SHP77 (cell line): ENCODE measurements at places on chromosomes 5 and 9.

- no peak for DNase-seq
Measured at GRCh38 chr9:92310562-92310961, 14.6 kb downstream of the NOL8 start.

DNA sequence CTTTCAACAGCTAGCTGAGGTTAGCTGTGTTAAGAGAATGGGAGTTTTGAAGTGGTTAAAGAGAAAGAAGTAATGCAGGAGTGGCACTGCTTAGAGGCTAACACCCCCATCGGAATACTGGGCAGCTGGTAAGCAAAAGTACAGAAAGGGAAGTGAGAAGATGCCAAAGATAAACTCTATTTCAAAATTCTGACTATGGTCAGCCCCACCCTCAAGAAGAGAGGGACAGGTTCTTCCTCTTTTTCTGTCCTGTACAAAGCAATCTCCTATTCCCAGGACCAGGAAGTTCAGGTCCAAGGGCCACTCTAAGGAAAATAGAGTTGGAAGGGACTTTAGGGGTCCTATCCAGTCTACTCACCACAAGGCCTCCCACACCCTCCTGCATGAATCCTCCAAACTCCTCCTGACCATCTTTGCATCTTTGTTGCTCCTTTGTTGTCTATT is 45.9 kb upstream of the JAK2 start:
- DNase-seq = no peak

- DNase-seq = peak; percentile 82
Measured at GRCh38 chr5:73544429-73545402, 20.7 kb downstream of the ANKRA2 start.

GRCh38 chr9:37998881-37999587 is 70.0 kb downstream of the SHB start:
- DNase-seq = no peak

- no peak for DNase-seq
Measured at GRCh38 chr5:60535198-60535597, 164.8 kb downstream of the DEPDC1B start.

DNA sequence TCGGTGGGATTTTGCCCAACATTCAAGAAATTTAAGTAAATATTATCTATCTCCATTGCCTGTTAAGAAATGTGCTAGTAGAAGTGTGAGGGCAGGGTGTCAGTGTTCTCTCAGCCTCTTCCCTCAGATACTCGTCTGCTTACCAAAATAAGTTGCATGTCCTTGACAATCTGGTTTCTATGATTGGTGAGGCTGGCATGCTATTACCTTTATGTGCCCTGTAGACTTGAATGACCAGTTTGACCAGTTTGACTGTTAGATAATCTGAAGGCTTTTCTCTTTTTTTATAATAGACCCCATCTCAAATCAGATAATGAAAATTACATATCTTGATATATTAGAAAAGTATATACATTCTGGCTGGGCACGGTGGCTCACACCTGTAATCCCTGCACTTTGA is 348 bp downstream of the CATSPER3 start:
- no peak for DNase-seq

- DNase-seq = no peak
Measured at GRCh38 chr5:170623576-170624181, 119.9 kb downstream of the KCNIP1 start.

- DNase-seq = no peak
Measured at GRCh38 chr9:11546231-11546630, 933.4 kb upstream of the PTPRD start.

- no peak for DNase-seq
Measured at GRCh38 chr5:100826133-100826532, 76.9 kb downstream of the ST8SIA4 start.

GRCh38 chr9:16598316-16598715 is 272.2 kb downstream of the BNC2 start:
- no peak for DNase-seq

DNA sequence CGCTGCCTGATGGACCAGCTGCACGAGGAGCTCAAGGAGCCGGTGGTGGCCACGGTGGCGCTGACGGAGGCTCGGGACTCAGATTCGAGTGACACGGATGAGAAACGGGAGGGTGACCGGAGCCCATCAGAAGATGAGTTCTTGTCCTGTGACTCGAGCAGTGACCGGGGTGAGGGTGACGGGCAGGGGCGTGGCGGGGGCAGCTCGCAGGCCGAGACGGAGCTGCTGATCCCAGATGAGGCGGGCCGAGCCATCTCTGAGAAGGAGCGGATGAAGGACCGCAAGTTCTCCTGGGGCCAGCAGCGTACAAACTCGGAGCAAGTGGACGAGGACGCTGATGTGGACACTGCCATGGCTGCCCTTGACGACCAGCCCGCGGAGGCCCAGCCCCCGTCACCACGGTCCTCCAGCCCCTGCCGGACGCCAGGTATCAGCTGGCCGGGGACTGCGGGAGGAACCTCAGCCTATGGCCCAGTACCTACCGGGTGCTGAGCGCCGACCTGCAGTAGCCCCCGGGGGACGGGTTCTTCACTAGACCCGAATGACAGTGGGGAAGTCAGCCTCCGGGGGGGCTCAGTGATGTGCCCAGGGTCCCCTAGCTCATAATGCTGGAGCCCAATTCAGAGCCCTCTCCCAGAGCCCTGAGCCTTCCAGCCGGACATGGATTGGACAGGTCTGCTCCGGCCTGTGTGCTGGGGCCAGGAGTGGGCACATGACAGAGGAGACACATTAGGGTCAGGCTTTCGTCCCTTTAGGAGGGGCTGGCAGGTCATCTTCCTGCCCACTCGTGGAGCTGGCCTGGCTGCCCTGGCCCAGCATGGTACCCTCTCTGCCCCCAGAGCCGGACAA is 33.0 kb downstream of the USP20 start:
- DNase-seq = no peak

DNA sequence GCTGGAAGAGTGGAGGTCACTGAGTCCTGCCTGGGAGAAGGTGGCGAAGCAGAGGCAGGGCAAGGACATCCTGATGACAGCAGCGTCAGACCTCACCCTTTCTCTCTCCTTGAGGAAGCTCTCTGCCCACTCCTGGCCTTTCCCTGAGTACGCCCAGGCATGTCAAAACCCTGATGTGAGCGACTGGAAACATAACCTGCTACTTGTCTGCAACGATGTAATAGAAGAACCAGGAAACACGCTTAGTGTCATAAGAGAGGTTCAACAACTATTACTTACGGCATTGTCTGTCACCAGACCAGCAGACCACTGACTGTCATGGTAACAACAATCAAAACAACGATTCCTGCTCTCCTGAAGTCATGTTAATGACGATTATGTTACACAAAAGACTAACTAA is 152.4 kb downstream of the ACTL7B start:
- no peak for DNase-seq

- peak; percentile 54 for DNase-seq
Measured at GRCh38 chr9:136133191-136133958, 14.7 kb upstream of the TMEM250 start.

DNA sequence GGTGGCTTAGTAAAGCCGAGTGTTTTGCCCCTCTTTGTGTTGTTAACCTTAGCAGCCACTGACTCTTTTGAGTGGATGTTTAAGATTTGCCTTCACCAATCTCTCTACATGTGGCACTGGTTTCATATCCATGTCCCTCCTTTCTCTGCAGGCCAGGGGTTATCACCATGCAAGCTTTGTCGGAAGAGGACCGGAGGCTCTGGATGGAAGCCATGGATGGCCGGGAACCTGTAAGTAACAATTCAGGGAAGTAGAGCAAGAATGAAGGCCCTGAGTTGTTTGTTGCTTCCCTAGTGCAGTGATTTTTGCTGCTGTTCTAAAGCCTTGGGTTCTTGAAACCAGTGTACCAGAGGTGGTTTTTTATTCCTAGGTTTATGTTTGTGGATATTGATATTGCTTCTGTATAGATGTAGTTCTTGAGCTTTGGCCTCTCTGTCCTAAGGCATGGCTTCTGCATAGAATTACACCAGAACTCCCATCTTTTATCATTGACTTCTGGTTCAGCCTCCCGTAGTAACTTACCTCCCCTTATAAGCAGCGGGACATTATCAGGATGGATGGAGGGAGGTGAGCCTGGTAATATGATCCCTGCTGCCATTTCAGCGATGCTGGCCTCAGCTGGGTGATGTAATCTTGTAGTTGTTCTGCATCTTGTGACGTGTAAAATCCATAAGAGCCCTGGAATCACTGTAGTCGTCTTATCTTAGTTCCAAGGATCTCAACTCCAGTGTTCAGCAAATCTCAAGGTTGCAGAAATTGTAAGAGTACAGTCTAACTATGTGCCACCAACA is 161.9 kb downstream of the ARHGAP26 start:
- no peak for DNase-seq

DNA sequence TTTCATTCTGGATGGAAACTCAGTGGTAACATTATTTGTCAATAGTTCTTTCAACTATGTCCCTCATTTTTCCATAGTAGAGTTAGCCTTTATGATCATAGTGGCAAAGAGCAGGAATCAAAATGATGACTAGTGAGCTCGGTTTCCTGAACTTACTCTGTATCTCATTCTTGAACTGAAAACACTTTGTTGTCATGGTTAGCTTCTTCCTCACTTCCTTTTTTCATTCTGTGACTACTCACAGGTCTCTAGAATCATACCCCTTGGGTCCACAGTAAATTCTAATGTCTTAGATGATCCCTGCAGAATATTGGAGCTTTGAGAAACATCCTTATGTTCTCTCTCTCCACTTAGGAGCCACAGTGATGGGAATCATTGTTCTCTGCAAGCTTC is 29.4 kb upstream of the RECK start:
- no peak for DNase-seq

DNA sequence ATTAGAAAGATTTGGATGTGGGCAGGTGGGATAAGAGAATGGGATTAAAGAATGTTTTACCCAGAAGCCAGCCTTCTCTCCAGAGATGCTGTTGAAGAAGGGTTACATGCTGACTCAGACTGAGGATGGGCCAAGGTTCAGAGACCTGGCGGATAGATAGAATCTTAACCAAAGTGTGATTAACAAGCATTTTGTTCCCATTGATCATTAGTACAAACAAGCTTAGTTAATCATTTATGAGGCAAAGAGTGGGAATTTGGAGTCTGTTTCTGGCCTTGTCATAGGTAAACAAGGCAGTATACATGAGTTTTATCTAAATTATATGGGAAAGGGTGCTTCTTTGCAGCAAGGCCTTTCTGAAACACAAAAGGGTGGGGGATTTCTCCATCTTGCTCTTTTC is 20.8 kb upstream of the DTWD2 start:
- no peak for DNase-seq

- DNase-seq = peak; percentile 29
Measured at GRCh38 chr5:99019812-99020697, 91.2 kb upstream of the CHD1 start.

GRCh38 chr5:174399411-174399810 is 325.0 kb upstream of the MSX2 start:
- DNase-seq = no peak
